Breast epithelium (tissue), 4 donors: ENCODE measurements at places on chromosomes 6 and 20. TPM values are rescaled to one million over a fixed set of nuclear protein-coding genes. Genes with fewer than 3 reads are reported as not detected.
A peak's percentile ranks its signal among the peaks of the same experiment; 100 is the strongest.

- no peaks in the 10 kb centered on the region for H3K4me1 ChIP-seq
- peak overlapping the region; percentile 2 for H3K27ac ChIP-seq
- no peaks in the 10 kb centered on the region for H3K27me3 ChIP-seq
- H3K36me3 ChIP-seq: no peaks in the 10 kb centered on the region
Measured at GRCh38 chr20:48761023-48761785, 66.6 kb downstream of the PREX1 start.

The PRSS16 gene
- 12.8 TPM for total RNA-seq

The FNDC1 gene
- total RNA-seq: 0.15 TPM

The MPC1 gene
- total RNA-seq: 66.9 TPM

DNA sequence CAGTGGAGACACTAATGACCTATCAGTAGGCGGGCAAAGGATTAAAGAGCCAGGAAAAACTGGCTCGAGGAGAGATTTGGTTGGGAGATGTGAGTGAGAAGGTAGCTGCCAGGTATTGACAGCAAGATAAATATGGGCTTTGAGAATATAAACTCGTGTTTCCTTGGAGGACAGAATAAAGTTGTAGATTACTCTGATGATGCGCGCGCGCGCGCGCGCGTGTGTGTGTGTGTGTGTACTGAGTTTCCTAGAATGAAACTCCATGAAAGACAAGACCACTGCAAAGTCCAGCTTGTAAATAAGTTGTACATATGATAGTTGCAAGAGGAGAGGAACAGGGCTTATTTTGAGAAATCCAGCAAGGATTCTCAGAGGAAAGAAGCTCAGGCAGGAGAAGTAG is 13.3 kb upstream of the TREM2 start:
- H3K27me3 ChIP-seq: no peaks in the 10 kb centered on the region
- H3K36me3 ChIP-seq: no peaks in the 10 kb centered on the region
- H3K27ac ChIP-seq: no peak overlapping the region
- DNase-seq: no peak
- H3K4me1 ChIP-seq: no peaks in the 10 kb centered on the region

The DNPH1 gene
- 61.1 TPM for total RNA-seq

The OXT gene
- total RNA-seq: not detected

DNA sequence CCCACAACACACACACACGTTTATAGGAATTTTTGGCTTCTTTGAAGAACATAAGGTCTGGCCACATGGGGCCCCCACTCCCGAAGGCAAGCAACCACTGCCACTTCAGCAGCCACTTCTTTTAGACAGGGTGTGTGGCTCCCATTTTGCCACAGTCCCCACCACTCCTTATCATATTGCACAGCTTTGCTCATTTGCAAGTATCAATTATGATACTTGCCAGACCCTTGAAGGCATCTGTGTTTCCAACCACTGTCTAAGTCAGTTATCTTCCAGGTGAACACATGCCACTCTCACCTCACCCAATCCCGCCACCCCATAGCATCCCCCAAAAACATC is 73.1 kb downstream of the NOL4L start:
- H3K4me1 ChIP-seq: peaks cover 4% of the 10 kb centered on the region
- H3K4me3 ChIP-seq: no peak overlapping the region
- no peak for DNase-seq

DNA sequence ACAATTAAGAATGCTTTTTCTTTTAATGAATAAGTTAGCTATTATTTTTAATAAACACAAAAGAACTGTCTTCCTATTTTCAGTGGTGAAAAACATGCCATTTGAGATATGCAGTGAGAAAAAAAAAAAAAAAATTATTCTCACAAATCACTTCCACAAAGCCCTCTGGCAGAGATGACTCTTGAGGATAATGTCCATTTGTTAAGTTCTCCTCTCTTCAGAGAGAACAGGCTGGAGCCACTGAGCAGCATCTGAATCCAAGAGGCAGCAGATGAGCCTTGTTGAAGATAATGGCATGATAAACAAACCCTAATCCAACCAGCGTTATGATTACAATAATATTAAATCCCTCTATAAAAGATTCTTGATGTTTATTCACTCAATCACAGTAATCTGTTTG is 105.0 kb downstream of the PTPRK start:
- no peaks in the 10 kb centered on the region for H3K36me3 ChIP-seq
- H3K4me3 ChIP-seq: no peak overlapping the region
- no peaks in the 10 kb centered on the region for H3K27me3 ChIP-seq
- no peak for DNase-seq
- H3K4me1 ChIP-seq: no peaks in the 10 kb centered on the region
- H3K27ac ChIP-seq: no peak overlapping the region

- no peak for DNase-seq
- no peak overlapping the region for H3K27ac ChIP-seq
- H3K36me3 ChIP-seq: no peaks in the 10 kb centered on the region
Measured at GRCh38 chr6:151661928-151662327, 145.6 kb upstream of the ESR1 start.

The SMLR1 gene
- not detected for total RNA-seq

The PERP gene
- total RNA-seq: 62.9 TPM

DNA sequence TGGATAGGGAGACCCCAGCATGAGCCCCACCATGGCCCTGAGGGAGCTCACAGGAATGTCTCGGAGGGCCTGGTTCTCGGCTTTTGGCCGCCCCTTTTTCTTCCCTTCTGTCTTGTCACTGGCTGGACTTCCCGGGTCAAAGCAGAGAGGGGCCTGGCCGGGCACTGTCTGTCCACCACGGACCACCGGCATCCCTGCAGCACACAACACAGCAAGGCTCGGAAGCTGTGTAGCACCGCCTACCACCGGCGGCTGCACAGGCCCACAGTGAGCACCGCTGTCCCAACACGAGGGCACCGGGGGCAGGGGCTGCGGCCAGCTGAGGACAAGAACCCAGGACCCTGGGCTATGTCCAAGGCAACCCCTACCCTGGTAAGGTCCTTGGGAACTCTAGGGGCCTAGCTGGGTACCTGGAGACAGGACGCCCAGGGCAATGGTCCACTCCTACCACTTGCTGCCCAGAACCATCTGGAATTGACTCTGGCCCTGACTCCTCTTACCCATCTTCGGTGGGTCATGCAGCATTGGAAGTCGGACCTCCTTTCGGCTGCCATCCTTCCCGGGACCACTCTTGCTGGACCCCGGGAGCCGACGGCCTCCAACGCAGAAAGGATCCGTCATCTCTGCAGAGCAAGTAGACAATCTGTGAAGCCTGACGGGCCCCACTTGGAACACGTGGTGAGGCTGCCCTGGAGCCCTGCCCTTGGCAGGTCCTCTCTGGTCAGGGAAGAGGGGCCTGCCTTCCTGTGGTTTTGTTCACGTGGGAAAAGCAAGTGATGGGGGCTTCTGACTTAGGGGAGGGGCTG is 2.2 kb downstream of the ZNF512B start:
- H3K27ac ChIP-seq: no peak overlapping the region
- H3K27me3 ChIP-seq: no peaks in the 10 kb centered on the region
- H3K36me3 ChIP-seq: no peaks in the 10 kb centered on the region
- no peaks in the 10 kb centered on the region for H3K4me1 ChIP-seq
- no peak for DNase-seq

DNA sequence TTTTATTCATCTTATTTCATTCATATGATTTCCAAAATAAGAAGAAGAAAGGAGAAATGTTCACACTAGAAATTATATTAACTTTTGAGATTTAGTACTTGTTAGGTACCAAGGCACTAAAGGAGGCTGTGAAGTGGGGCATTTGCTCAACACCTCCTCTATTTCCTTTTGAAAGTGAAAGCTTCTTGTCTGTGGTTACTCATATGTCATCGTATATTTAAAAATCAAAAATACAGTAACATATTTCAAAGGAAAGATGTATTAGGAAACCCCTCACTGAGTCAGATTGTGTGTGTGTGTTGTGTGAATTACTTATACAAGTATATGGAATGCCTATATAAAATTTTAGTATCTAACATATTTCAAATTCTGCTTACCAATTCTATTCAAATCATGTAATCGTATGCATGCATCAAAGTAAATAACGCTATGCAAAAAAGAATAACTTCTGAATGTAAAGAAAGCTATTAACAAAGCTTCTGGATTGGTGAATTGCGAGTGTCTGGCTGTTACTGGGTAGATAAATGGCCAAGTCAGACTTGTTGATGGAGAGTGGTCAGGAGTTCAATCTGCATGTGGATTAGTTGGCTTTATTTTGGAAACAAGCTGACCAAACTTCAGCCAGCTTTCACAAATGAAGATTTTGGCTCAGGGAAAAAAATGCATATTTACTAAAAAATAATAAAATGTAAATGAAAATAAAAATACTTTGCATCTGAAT is 70.9 kb downstream of the PACRG start:
- no peak for DNase-seq
- H3K27ac ChIP-seq: no peak overlapping the region
- H3K4me1 ChIP-seq: no peaks in the 10 kb centered on the region
- H3K36me3 ChIP-seq: no peaks in the 10 kb centered on the region
- no peaks in the 10 kb centered on the region for H3K27me3 ChIP-seq

DNA sequence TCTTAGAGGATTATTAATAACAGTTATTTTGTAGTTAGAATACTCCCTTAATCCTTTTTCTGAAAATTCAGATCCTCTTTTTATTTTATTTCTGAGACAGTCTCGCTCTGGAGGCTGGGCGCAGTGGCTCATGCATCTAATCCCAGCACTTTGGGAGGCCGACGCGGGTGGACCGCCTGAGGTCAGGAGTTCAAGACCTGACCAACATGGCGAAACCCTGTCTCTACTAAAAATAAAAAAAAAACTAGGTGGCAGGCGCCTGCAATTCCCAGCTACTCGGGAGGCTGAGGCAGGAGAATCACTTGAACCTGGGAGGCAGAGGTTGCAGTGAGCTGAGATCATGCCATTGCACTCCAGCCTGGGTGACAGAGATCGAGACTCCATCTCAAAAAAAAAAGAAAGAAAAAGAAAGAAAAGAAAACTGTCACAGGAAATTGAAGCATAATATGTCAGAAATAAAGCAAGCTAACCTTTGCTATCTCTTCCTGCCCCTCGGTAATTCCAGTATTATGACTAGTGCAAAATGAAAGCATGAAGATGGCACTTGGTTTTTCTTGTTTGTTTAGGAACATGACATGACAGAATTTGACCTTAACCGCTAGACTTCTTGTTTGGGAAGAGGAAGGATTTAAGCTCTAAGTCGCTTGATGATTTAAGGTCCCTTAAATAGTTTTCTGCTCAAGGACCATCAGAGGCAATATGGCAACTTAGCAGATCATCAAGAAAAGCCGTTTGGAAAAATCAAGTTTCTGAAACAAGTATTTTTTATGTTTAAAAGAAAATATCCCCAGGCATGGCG is 1.8 kb upstream of the RBM39 start:
- peak overlapping the region; percentile 100 for H3K27ac ChIP-seq
- H3K4me3 ChIP-seq: no peak overlapping the region
- peaks cover 1% of the 10 kb centered on the region for H3K36me3 ChIP-seq
- DNase-seq: no peak
- H3K4me1 ChIP-seq: no peaks in the 10 kb centered on the region

DNA sequence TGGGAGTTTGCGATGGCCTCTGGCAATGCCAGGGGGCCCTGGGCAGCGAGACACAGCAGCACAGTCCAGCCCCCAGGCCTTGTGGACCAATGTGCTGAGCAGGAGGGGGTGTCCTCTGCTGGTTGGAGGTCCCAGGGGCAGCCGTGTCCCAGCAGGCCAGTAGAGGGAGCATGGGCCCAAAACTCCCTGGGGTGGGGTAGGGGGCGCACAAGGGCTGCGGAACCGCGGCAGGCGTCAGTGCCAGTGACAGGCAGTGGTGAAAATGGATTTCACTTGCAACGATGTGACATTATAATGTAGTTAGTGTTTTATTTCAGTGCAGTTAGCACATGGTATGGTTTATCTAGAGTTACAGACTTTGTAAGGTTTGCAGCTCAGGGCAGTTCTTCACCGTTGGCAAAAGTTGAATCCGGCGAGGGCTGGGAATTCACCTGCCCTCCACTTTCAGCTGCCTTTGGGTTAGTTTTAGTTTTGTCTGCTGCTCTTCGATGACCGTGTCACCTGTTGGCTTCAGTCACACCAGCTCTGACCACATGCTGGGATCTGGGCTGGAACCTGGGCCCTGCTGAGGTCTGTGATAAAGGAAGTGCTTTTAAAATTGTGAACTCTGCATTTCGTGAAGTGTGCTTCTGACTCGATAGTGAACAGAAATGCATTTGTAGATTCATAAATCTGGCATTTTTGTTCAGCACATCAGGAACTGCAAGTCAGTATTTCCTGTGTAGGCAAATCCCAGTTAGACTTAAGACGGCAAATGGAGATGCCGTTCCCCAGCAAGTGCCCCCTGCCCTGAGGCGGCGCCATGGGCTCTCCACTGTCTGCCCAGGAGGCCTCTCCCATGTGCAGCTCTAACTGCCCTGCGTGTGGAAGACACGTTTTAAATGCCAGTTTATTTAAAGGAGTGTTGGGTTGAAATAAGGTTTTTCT is 46.8 kb downstream of the PYGB start:
- H3K27me3 ChIP-seq: no peaks in the 10 kb centered on the region
- DNase-seq: no peak
- no peak overlapping the region for H3K4me3 ChIP-seq
- H3K36me3 ChIP-seq: no peaks in the 10 kb centered on the region
- H3K4me1 ChIP-seq: peaks cover 6% of the 10 kb centered on the region

- peak overlapping the region; percentile 73 for H3K4me3 ChIP-seq
- no peak for DNase-seq
- H3K27ac ChIP-seq: peak overlapping the region; percentile 51
- no peaks in the 10 kb centered on the region for H3K4me1 ChIP-seq
- no peaks in the 10 kb centered on the region for H3K36me3 ChIP-seq
Measured at GRCh38 chr6:116764629-116764960, 924 bp downstream of the FAM162B start.

The OOEP gene
- not detected for total RNA-seq

- H3K4me1 ChIP-seq: no peaks in the 10 kb centered on the region
- no peak overlapping the region for H3K4me3 ChIP-seq
- H3K36me3 ChIP-seq: no peaks in the 10 kb centered on the region
- no peak for DNase-seq
- H3K27me3 ChIP-seq: no peaks in the 10 kb centered on the region
Measured at GRCh38 chr6:156269751-156270369, 507.3 kb upstream of the ARID1B start.

DNA sequence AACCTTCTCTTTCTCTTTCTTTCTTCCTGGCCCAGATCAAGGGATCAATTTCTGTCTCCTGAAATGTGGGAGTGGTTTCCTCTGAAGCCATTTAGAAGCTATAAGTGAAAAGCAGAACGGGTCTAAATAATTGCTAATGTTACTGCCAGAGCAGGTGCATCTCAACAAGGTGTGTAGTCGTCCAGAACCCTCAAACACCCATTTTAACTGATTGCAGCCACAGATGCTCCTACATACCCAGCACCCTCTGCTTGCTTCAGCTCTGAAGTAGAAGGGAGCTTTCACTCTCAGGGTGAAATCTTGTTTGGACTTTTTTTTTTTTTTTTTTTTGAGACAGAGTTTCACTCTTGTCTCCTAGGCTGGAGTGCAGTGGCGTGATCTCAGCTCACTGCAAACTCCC is 592.1 kb upstream of the ARID1B start:
- no peaks in the 10 kb centered on the region for H3K27me3 ChIP-seq
- H3K4me1 ChIP-seq: no peaks in the 10 kb centered on the region
- H3K27ac ChIP-seq: no peak overlapping the region
- no peak overlapping the region for H3K4me3 ChIP-seq

The RAET1L gene
- not detected for total RNA-seq

- DNase-seq: no peak
- H3K36me3 ChIP-seq: no peaks in the 10 kb centered on the region
- H3K27me3 ChIP-seq: no peaks in the 10 kb centered on the region
Measured at GRCh38 chr20:21166801-21167200, 40.9 kb downstream of the KIZ start.

- no peak for DNase-seq
- no peaks in the 10 kb centered on the region for H3K36me3 ChIP-seq
- H3K4me3 ChIP-seq: no peak overlapping the region
- no peak overlapping the region for H3K27ac ChIP-seq
- no peaks in the 10 kb centered on the region for H3K27me3 ChIP-seq
- no peaks in the 10 kb centered on the region for H3K4me1 ChIP-seq
Measured at GRCh38 chr6:13372076-13372475, 43.7 kb upstream of the TBC1D7 start.
